ENCODE measurements at places on chromosomes 5 and 9. TPM values are rescaled to one million over a fixed set of nuclear protein-coding genes. Genes with fewer than 3 reads are reported as not detected.

Gene SHOC1
- total RNA-seq, result not detected

Gene MEF2C
- not detected for total RNA-seq

Gene HSD17B3
- total RNA-seq, result not detected

Gene KLF9
- 44.2 TPM for total RNA-seq

Gene MYOT
- not detected for total RNA-seq

Gene ADRA1B
- not detected for total RNA-seq

Gene NR2F1
- total RNA-seq, result not detected

Gene PTGES
- total RNA-seq, result 0.44 TPM

Gene COL15A1
- 0.05 TPM for total RNA-seq

GRCh38 chr5:43105369-43106289 lies 15.1 kb upstream of the ZNF131 start:
- H3K4me3 ChIP-seq, result peak overlapping the region; percentile 81
- no peaks in the 10 kb centered on the region for H3K27me3 ChIP-seq
- peak overlapping the region; percentile 87 for H3K27ac ChIP-seq
- DNase-seq, result peak; percentile 92

DNA sequence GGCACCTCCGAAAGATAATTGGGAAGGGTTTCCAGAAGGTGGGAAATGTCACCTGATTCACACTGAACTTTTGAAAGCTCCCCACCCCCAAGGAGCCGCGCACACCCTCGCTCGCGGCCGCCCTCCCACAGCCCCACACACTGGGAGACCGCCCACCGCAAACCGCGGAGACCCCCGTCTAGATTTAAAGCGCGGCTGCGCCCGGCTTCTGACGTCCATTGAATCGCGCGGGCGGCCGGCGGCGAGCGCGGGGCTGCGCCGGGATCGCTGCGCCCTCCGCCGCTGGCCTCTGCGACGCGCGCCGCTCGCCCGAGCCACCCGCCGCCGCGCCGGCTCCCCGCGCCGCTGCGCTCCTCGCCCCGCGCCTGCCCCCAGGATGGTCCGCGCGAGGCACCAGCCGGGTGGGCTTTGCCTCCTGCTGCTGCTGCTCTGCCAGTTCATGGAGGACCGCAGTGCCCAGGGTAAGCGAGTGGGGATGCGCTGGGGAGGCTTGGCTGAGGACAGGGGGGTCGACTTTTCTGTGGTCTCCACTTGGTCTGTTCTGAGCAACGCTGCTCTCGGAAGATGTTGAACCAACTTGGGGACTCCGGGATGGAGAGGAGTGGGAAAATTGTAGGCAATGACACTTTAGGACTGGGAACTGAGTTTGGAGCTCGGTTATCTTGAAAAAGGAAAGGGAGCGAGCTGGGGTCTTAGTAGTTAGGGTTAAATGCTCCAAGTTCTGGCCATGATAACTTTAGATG lies at the start of gene FST:
Gene FST, plus strand, starts transcription at position 214 of the 743 bp plus-strand sequence. Its CDS starts 163 bp downstream, at position 377.
- H3K27ac ChIP-seq, result no peak within 1 kb of the TSS
- H3K27me3 ChIP-seq, result peaks cover 45% of the 10 kb centered on the region
- peaks cover 15% of the 10 kb centered on the region for H3K4me1 ChIP-seq
- peak within 1 kb of the TSS; percentile 77 for H3K4me3 ChIP-seq
- no peak for DNase-seq

GRCh38 chr5:53030893-53031292 lies 41.7 kb downstream of the ITGA2 start:
- peak overlapping the region; percentile 88 for H3K27ac ChIP-seq
- H3K27me3 ChIP-seq, result no peaks in the 10 kb centered on the region
- no peak for DNase-seq
- H3K4me3 ChIP-seq, result no peak overlapping the region
- H3K4me1 ChIP-seq, result peaks cover 46% of the 10 kb centered on the region
- no peaks in the 10 kb centered on the region for H3K36me3 ChIP-seq

DNA sequence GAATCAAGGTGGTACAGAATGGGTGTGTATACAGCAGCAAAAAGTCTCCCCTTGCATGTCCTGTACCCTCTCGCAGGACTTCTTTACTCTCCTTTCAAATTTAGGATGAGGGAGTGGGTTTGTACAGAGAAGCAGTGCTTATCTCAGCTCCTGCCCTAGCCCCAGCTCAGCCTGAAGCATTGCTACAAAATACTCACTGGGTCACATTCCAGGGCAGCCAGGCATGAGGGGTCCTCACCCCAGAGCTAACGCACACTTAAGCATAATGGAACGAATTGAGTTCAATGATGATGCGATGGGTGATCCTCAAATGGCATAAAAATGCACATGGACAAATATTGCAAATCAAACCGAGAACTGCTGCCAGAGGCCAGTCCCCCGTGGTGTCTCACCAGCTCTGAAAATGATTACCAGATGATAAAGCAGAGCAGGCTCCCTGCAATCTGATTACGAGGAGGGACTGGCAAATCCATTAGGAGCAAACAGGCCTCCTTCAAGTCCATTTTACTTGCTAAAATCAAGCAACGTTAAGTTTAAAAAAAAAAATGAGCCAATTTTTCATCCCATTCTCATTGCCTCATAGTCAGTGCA lies 231.6 kb upstream of the TAS2R1 start:
- H3K4me1 ChIP-seq, result no peaks in the 10 kb centered on the region
- no peaks in the 10 kb centered on the region for H3K27me3 ChIP-seq
- DNase-seq, result no peak
- no peak overlapping the region for H3K4me3 ChIP-seq
- H3K27ac ChIP-seq, result no peak overlapping the region
- no peaks in the 10 kb centered on the region for H3K36me3 ChIP-seq

DNA sequence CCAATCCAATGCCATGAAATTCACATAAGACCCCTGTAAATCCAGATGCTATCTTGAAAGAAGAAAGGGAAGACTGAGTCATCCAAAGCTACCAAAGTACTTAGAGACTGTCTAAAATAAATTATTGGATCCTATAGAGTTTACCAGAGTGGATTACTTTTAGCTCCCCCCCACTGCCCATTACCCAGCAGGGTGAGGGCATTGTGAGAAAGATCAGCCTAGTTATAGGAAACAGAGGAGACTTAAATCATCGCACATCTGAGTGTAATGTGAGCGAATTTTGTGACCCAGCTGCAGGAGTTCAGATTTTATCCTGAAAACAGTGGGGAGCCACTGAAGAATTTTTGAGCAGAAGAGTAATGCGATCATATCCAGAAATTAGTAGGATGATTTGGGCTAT lies 1.6 kb upstream of the ENHO start:
- peaks cover 22% of the 10 kb centered on the region for H3K4me1 ChIP-seq
- no peak overlapping the region for H3K27ac ChIP-seq
- no peak overlapping the region for H3K4me3 ChIP-seq
- peaks cover 14% of the 10 kb centered on the region for H3K27me3 ChIP-seq

DNA sequence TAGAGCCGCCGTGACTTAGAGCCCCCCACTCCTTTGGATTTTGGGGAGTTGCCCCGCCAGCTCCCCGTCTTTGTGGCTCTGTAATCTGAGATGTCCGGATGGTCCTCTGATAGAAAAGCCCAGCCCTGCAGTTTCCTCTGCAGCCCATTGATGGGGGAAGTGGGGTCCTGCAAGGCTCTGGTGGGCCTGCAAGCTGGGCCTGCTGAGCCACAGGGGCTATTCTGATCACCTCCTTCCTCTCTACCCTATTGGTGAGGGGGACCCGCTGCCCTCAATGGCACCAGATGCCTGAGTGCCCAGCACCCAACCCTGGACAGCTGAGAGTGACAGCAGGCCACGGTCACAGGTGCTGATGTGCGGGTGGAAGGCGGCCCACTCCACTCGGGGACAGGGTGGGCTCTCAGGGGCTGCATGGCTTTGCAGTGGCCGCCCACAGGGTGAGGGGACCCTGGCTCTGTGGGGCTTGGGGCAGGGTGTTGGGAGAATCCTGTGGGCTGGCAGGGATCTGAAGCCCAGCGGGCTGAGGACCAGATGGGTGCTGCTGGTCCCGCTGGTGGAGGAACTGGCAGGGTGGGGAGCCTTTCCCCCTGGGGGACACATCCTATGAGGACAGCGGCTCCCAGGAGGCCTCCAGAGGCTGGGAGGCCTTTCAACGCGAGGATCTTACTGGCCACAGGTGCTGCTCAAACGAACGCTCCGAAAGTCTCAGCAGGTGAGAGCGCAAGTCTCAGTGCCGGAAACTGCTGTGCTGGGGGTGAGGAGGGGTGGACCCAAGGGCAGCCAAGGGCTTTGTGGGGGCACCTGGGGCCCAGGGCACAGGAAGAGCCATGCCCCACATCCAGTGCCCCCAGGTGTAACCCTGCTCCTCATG lies 30.0 kb upstream of the LPCAT1 start:
- no peak overlapping the region for H3K4me3 ChIP-seq
- no peaks in the 10 kb centered on the region for H3K4me1 ChIP-seq
- DNase-seq, result no peak
- no peaks in the 10 kb centered on the region for H3K27me3 ChIP-seq

DNA sequence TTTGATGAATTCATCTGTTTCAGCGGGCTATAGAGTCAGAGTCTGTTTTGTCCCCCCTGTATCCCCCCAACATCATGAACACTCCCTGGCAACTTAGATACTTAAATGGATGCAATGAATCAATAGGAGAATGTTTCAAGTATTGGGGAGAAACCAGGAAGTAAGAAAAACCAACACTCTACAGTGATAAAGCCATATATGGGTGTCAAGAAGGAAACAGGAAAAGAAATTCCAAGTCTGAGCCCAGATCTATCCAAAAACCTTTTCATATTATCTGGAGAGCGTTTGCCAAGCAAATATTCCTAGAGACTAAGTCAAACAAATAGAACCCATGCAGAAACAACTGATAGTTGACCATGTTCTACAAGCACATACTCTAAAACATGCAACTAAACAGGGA lies 2.3 kb upstream of the GNAQ start:
- DNase-seq, result no peak
- H3K27ac ChIP-seq, result no peak overlapping the region
- H3K27me3 ChIP-seq, result no peaks in the 10 kb centered on the region
- H3K4me1 ChIP-seq, result peaks cover 38% of the 10 kb centered on the region

- DNase-seq, result peak; percentile 66
- H3K4me3 ChIP-seq, result peak overlapping the region; percentile 62
- no peak overlapping the region for H3K27ac ChIP-seq
- no peaks in the 10 kb centered on the region for H3K36me3 ChIP-seq
- peaks cover 2% of the 10 kb centered on the region for H3K27me3 ChIP-seq
- peaks cover 10% of the 10 kb centered on the region for H3K4me1 ChIP-seq
These were observed 63.1 kb downstream of the CXXC5 start for GRCh38 chr5:139711067-139711905.

DNA sequence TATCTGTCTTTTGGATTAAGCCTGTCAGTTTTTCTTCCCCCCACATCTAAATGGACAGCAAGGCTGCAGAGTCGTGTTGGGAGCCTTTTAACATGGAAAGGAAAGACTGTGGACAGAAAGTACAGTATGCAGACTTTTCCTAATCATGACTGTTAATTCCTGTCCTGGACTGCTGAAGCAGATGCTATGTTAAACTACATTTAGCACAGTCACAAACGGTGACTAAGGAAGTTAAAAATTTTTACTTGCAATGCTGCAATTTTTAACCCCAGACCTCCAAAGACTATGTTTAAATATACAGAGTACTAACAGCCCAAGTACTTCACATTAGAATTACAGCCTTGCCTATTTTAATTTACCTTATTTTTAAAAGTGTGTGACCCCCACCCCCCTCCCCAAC lies 51.8 kb downstream of the ELAVL2 start:
- H3K36me3 ChIP-seq, result no peaks in the 10 kb centered on the region
- DNase-seq, result no peak
- H3K27me3 ChIP-seq, result no peaks in the 10 kb centered on the region

GRCh38 chr5:111299831-111300432 lies 75.7 kb downstream of the CAMK4 start:
- H3K27me3 ChIP-seq, result no peaks in the 10 kb centered on the region
- H3K36me3 ChIP-seq, result peaks cover 21% of the 10 kb centered on the region
- H3K4me3 ChIP-seq, result peak overlapping the region; percentile 1
- peaks cover 41% of the 10 kb centered on the region for H3K4me1 ChIP-seq
- peak overlapping the region; percentile 71 for H3K27ac ChIP-seq

DNA sequence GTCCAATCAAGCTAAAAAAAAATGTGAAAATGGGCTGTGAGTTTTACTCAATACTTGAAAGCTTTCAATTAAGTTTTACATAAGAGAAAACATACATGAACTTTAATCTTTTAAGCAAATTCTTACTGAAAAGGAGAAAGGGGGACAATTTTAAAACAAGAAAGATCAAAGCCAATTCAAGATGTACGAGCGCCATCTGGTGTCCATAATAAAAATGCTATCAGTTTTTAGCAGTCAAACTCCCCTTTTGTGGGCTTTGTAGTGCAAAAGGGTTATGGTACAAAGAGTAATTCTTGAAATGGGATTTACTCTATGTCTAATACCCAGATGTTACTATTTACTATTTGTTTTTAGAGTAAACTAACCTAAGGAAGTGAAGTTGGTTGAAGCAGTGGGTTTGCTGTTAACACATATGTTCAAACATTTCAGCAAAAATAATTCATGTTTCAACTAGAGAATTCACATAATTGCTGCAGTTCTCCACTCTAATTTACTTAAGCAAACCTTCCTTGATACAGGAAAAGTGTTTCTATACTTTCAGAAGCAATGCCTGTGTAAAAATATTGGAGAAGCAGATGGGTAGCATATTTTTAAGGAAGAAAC lies 228.2 kb upstream of the TYRP1 start:
- no peaks in the 10 kb centered on the region for H3K36me3 ChIP-seq
- no peaks in the 10 kb centered on the region for H3K4me1 ChIP-seq
- H3K4me3 ChIP-seq, result no peak overlapping the region
- no peak for DNase-seq
- no peak overlapping the region for H3K27ac ChIP-seq

DNA sequence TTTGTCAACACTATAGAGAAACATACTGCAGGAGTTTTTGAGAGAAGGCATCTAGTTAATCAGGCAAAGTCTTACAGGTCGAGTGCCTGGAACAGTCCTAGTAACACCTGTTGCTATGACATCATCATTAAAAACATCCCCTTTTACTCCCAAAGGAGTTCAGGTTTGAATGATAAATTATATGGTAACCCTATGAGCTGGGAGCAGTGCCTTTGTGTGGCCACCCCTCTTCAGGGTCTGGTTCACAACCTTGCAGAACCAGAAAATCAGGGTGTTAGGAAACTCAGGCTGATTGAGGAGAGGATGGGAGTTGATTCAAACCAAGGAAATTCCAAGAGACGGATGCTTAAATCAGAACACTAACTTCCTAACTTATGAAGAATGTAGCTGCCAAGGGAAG lies 179.1 kb upstream of the RASEF start:
- no peaks in the 10 kb centered on the region for H3K4me1 ChIP-seq
- no peak overlapping the region for H3K4me3 ChIP-seq
- peaks cover 3% of the 10 kb centered on the region for H3K36me3 ChIP-seq
- H3K27ac ChIP-seq, result no peak overlapping the region
- DNase-seq, result no peak

- DNase-seq, result no peak
- no peaks in the 10 kb centered on the region for H3K27me3 ChIP-seq
These were observed 217.0 kb downstream of the AP3B1 start for GRCh38 chr5:78077369-78078068.

GRCh38 chr5:36790847-36791246 lies 85.7 kb upstream of the NIPBL start:
- H3K27ac ChIP-seq, result no peak overlapping the region
- H3K36me3 ChIP-seq, result no peaks in the 10 kb centered on the region
- no peaks in the 10 kb centered on the region for H3K4me1 ChIP-seq
- H3K27me3 ChIP-seq, result peaks cover 2% of the 10 kb centered on the region
- no peak overlapping the region for H3K4me3 ChIP-seq

- no peaks in the 10 kb centered on the region for H3K36me3 ChIP-seq
- DNase-seq, result no peak
- peaks cover 3% of the 10 kb centered on the region for H3K27me3 ChIP-seq
- H3K27ac ChIP-seq, result no peak overlapping the region
These were observed 662.1 kb downstream of the TLE4 start for GRCh38 chr9:80233906-80234305.

- no peak overlapping the region for H3K4me3 ChIP-seq
- no peak for DNase-seq
- H3K27ac ChIP-seq, result no peak overlapping the region
- no peaks in the 10 kb centered on the region for H3K36me3 ChIP-seq
- no peaks in the 10 kb centered on the region for H3K4me1 ChIP-seq
These were observed 20.5 kb upstream of the SHB start for GRCh38 chr9:38089387-38090165.

Measured in activated naive CD4-positive, alpha-beta T cell treated with anti-CD3 and anti-CD28 coated beads for 36 hours (primary cell).